Cardiac septum (tissue), 1 donor: ENCODE measurements at places on chromosomes 2 and 18. TPM values are rescaled to one million over a fixed set of nuclear protein-coding genes. Genes with fewer than 3 reads are reported as not detected.

Gene DRC1
- 0.13 TPM for total RNA-seq

Gene BZW1
- 99.3 TPM for total RNA-seq

DNA sequence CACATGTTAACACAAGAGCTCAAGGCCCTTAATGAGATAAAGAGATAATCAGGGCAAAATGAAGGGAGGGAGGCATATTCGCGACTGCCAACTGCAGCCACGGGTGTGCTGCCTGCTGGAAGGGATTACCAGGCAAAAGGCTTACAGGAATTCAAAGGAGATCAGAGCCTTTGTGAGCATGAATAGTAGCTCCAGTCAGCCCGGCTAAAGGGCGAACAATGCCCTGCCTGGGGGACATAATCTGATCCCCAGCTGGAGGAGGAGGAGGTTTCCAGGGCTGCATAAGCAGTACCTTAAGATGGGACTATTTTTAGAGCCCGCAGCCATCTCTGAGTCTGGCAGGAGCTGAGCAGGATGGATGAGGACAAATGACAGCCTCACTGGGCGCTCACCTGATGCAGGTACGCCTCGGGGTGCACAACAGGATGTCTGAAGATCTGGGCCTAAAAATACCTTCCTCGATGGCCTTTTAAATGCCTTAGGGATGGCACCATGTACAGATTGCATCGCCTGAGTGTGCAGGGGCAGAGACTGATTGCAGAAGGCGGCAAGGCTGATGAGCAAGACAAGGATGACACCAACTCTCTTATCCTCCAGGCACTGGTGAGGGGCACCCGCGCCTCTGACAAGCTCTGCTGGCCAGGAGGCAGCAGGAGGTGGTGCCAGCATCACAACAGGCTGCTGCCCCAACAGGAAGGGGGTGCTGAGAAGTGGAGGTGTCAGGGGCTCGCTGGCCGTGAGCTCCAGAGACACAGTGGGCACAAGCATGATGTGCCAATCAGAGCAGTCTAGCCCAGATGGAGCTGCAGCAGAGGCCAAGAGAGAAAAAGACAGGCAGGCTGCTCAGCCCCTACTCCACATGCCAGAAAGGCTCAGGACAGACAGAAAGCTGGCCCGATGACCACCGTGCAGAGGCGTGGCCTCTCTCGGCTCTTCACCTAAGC is 111.4 kb downstream of the EIPR1 start:
- no peak for DNase-seq

- DNase-seq = no peak
Measured at GRCh38 chr2:60661073-60661738, 94.9 kb upstream of the PAPOLG start.

DNA sequence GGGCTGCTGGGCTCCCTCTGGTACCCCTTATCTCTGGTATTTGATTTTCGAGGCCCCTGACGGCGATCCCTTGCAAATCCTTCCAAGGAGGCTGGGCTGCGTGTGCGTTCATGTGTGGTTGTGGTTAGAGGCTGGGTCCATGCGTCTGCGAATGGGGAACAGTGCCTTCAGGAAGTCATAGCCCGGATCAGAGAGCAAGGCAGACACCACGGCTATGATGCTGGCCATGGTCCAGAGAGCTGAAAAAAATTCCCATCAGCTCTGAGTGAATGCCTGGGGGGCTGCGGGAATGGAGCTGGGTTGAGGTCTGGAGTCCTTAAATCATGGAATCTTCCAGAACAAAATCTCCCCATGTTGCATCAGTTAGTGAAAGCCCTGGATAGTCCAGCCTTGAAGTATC is 145.5 kb downstream of the ACKR3 start:
- no peak for DNase-seq

Gene UGT1A7
- not detected for total RNA-seq

Gene SERPINB13
- total RNA-seq = not detected

DNA sequence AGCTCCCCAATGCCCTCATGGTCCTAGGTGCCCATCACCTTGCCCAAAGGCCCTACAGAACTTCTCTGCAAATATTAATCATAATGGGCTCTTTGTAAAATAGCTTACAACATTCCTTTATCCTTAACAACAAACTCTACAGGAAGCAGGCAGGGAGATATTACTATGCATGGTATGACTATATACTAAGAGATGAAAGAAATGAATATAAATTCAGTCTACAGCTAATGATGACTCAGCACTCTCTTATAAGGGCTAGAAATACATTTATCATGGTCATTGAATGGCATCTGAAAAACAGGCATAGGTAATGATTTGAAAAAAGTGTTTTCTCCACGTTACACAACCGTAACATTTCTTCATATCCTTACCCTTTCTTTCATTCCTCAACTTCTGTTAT is 254.8 kb upstream of the DSEL start:
- DNase-seq = no peak

GRCh38 chr2:213187833-213188532 is 36.6 kb upstream of the IKZF2 start:
- no peak for DNase-seq

Gene EFR3B
- 8.9 TPM for total RNA-seq

Gene HNRNPA3
- total RNA-seq = 95.7 TPM

GRCh38 chr2:136444323-136444722 is 321.0 kb upstream of the THSD7B start:
- DNase-seq = no peak

DNA sequence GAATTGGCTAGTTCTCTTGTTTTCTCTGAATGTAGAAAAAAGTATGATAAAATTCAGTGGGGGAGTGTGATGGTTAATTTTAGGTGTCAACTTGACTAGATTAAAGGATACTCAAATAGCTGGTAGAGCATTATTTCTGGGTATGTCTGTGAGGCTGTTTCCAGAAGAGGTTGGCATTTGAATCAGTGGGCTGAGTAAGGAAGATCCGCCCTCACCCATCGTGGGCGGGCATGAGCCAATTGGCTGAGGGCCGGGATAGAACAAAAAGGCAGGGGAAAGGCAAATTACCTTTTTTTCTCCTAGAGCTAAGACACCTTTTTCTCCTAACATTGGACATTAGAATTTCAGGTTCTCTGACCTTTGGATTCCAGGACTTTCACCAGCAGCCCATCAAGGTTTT is 667.6 kb upstream of the SLC8A1 start:
- DNase-seq = no peak
